ENCODE measurements at places on chromosomes 2 and 18. TPM values are rescaled to one million over a fixed set of nuclear protein-coding genes. Genes with fewer than 3 reads are reported as not detected.

The RAB11FIP5 gene
- total RNA-seq = 0.66 TPM

- DNase-seq = no peak
Measured at GRCh38 chr2:130785466-130786055, 30.2 kb downstream of the AMER3 start.

GRCh38 chr2:158837645-158838044 is 42.5 kb downstream of the DAPL1 start:
- no peak for DNase-seq

The LAMA3 gene
- 1.6 TPM for total RNA-seq
